Renal pelvis (tissue), 12 donors: ENCODE measurements at places on chromosomes 1 and 21. TPM values are rescaled to one million over a fixed set of nuclear protein-coding genes. Genes with fewer than 3 reads are reported as not detected.

GRCh38 chr1:162976628-162977027 is 92.5 kb upstream of the RGS4 start:
- no peak for DNase-seq

- no peak for DNase-seq
Measured at GRCh38 chr1:31004231-31004621, 61.3 kb downstream of the PUM1 start.

The CTH gene
- 16.0 TPM for polyA plus RNA-seq

- peak; percentile 39 for DNase-seq
Measured at GRCh38 chr1:236795757-236796667, 920 bp downstream of the MTR start.

- no peak for DNase-seq
Measured at GRCh38 chr1:196902344-196902743, 14.5 kb downstream of the CFHR4 start.

The TNFSF18 gene
- not detected for polyA plus RNA-seq

The TGFBR3 gene
- polyA plus RNA-seq = 110 TPM

DNA sequence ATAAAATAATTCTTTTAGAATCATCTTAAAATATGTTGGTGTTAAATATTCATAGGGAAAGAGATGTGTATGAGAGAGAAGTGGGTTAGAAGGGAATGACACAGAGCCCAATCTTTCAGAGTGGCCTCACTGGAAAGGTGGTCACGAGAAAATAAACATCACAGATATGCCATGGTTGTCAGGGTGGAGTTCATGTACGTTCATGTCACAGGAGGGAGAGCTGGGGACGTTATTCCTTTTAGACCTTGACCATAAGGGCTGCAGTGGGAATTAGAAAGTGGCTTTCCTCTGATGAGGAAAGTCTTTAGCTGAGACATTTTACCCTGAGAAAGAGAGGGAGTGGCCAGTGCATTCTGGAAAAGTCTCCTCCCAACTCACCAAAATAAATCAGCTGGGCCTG is 90.6 kb upstream of the TNR start:
- no peak for DNase-seq
